ENCODE measurements at places on chromosomes 1 and 21. TPM values are rescaled to one million over a fixed set of nuclear protein-coding genes. Genes with fewer than 3 reads are reported as not detected.

GRCh38 chr1:160243767-160244166, 18.6 kb downstream of the DCAF8 start:
- DNase-seq = no peak
- H3K27ac ChIP-seq = no peak overlapping the region
- H3K36me3 ChIP-seq = no peaks in the 10 kb centered on the region

- H3K27me3 ChIP-seq = no peaks in the 10 kb centered on the region
- no peak overlapping the region for H3K4me3 ChIP-seq
- no peak for DNase-seq
- H3K27ac ChIP-seq = no peak overlapping the region
- H3K36me3 ChIP-seq = no peaks in the 10 kb centered on the region
Measured at GRCh38 chr1:16204216-16204615, 8.2 kb downstream of the ARHGEF19 start.

DNA sequence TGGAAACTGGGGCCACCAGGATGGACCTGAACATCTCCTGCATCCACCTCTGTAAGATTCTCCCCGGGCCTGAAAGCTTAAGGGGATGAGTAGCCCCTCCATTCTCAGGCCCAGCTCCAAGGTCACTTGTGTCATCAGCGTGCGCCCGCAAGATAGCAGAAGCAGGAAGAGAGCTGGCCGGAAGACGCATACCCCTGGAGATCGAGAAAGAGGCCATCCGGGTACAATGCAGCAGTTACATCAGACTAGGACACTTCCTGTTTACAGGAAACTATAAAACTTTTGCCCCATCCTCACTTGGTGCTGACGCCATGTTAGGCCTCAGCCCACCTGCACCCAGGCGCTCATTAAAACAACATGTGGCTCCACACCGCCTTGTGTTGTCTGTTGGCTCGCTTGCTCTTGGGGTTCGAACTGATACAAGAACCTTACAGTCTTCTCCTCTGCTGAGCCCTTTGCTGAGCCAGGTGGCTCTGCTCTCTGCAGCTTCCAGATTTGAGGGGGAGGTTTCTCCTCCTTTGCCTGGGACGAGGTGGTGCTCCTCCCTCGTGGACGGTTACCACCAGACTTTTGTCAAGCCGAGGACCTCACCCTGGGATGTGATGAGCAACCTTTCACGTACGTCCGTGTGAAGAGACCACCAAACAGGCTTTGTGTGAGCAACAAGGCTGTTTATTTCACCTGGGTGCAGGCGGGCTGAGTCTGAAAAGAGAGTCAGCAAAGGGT, 277.5 kb upstream of the C1orf174 start:
- H3K4me1 ChIP-seq = no peaks in the 10 kb centered on the region
- H3K27me3 ChIP-seq = no peaks in the 10 kb centered on the region
- no peak overlapping the region for H3K4me3 ChIP-seq
- no peak overlapping the region for H3K27ac ChIP-seq
- DNase-seq = no peak

TSHB gene
- not detected for total RNA-seq

- no peaks in the 10 kb centered on the region for H3K36me3 ChIP-seq
- no peak overlapping the region for H3K4me3 ChIP-seq
- DNase-seq = peak; percentile 53
- no peaks in the 10 kb centered on the region for H3K4me1 ChIP-seq
Measured at GRCh38 chr21:41957991-41958766, 4.4 kb upstream of the C2CD2 start.

S100B gene
- total RNA-seq = 755 TPM

DNA sequence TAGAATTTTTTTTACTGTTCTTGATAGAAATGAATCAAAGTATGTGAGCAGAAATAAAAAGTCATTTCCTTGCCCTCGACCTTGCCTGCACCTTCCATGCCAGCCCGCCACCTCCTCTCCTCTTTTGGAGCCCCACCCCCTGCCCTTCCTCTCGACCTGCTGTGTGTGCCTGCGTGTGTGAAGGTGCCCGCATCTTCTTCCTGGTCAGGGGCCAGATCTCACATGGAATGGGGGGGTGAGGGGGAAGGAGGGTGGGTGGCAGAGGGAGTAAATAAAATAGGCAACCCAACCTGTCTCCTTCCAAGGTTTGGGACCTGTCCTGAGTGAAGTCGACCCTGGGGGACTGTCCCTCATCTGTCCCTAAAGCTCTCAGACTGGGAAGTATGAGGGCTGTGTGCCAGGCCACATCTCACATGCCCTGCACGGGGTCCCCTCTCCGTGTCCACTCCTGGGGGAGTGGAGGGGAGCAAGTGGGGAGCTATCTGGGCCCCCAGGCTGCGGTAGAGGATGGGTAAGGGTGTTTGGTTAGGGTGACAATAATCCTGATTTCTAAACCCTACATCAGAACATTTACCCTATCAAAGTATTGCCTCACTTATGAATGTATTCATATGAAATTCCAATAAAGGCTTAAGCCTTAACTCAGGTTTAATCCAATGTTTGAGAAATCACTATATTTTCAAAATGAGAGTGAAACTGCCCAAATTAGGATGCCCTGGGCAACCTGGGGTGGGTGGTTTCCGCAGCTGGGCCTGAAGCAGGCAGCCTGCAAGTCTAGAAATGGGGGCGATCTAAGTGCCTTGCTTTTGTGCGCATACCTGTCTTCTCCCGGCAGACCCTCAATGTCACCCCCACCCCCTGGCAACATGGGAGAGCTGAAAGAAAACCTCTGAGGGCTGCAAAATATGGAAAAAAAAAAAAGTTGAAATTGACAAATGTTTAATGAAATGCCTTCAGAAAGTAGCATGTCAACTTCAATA, 15.4 kb downstream of the AMPD2 start:
- H3K36me3 ChIP-seq = peaks cover 22% of the 10 kb centered on the region
- no peaks in the 10 kb centered on the region for H3K27me3 ChIP-seq
- H3K4me1 ChIP-seq = no peaks in the 10 kb centered on the region
- no peak for DNase-seq

GRCh38 chr21:41681348-41681801, 85.5 kb downstream of the RIPK4 start:
- H3K27ac ChIP-seq = no peak overlapping the region
- H3K36me3 ChIP-seq = no peaks in the 10 kb centered on the region

DNA sequence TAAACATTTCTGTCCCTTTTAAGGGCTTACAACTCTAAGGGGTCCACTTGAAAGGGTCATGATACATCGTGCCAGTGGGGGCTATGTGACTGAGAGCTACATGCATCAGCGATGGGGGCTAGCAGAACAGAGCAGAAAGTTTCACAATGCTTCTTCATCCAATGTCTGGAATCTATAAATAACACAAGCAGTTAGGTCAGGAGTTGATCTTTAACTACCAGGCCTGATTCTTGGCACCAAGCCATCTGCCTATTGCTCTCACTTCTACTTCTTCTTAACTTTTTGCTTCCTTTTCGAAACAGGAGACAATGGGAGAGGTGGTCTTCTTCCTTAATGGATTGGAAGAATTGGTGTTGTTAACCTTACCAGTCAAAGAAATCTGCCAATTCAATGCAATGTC, 410.0 kb downstream of the TGFB2 start:
- H3K4me3 ChIP-seq = no peak overlapping the region
- no peaks in the 10 kb centered on the region for H3K4me1 ChIP-seq
- no peak overlapping the region for H3K27ac ChIP-seq
- DNase-seq = no peak
- H3K36me3 ChIP-seq = no peaks in the 10 kb centered on the region

GRCh38 chr1:231382426-231382825, 39.7 kb downstream of the EGLN1 start:
- no peaks in the 10 kb centered on the region for H3K4me1 ChIP-seq
- DNase-seq = no peak
- no peak overlapping the region for H3K4me3 ChIP-seq
- no peak overlapping the region for H3K27ac ChIP-seq
- no peaks in the 10 kb centered on the region for H3K27me3 ChIP-seq
- no peaks in the 10 kb centered on the region for H3K36me3 ChIP-seq

DNA sequence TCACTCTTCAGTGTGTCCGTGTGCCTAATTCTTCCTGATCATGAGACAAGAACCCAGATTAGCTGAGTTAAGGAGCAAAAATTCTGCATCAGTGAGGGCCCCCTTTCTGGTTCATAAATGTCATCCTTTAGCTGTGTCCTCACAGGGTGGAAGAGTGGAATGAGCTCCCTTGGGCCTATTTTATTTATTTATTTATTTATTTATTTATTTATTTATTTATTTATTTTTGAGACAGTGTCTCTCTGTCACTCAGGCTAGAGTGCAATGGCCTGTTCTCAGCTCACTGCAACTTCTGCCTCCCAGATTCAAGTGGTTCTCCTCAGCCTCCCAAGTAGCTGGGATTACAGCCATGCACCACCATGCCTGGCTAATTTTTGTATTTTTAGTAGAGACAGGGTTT, 131.7 kb downstream of the PATJ start:
- no peak overlapping the region for H3K27ac ChIP-seq
- no peaks in the 10 kb centered on the region for H3K4me1 ChIP-seq
- no peaks in the 10 kb centered on the region for H3K27me3 ChIP-seq
- H3K36me3 ChIP-seq = no peaks in the 10 kb centered on the region

DNA sequence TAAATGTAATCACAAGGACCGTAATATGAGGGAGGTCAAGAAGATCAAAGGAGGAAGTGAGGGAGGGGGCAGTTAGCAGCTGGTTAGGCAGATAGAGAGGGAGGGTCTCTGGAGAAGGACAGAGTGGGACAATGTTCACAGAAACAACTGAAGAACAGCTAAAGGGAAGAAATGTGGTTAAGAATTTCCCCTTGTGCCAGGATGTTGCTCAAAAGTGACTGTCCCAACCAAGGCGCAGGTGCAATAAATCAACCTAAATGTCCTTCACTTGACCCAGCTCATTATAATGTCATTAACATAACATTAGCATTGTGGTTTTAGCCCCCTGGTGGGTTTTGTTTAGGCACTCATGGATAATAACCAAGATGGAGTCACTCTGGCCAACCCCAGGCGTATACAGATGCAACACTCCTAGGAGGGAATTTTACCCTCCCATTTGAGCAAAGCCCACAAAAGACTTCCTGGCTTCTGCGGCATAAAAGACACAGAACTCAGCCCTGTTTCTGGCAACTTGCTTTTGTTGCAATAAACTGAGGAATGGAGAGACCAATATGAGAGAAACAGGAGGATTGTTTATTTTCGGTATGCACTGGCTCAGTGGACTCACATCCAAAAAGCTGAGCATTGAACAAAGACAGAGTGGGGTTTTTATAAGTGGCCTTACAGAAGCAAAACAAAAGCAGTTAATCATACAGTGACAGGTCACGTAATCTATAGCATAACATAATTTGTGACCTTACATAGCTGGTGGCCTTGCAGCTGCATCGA, 7.3 kb upstream of the CA6 start:
- DNase-seq = no peak
- H3K27ac ChIP-seq = peak overlapping the region; percentile 89
- no peaks in the 10 kb centered on the region for H3K4me1 ChIP-seq
- no peak overlapping the region for H3K4me3 ChIP-seq
- no peaks in the 10 kb centered on the region for H3K36me3 ChIP-seq
- no peaks in the 10 kb centered on the region for H3K27me3 ChIP-seq

- H3K27ac ChIP-seq = no peak overlapping the region
- no peak overlapping the region for H3K4me3 ChIP-seq
- DNase-seq = no peak
- H3K4me1 ChIP-seq = no peaks in the 10 kb centered on the region
- no peaks in the 10 kb centered on the region for H3K36me3 ChIP-seq
- H3K27me3 ChIP-seq = no peaks in the 10 kb centered on the region
Measured at GRCh38 chr1:221937155-221937953, 195.5 kb upstream of the DUSP10 start.

- H3K27me3 ChIP-seq = no peaks in the 10 kb centered on the region
- no peaks in the 10 kb centered on the region for H3K36me3 ChIP-seq
- DNase-seq = peak; percentile 74
- no peak overlapping the region for H3K27ac ChIP-seq
- no peak overlapping the region for H3K4me3 ChIP-seq
- no peaks in the 10 kb centered on the region for H3K4me1 ChIP-seq
Measured at GRCh38 chr21:42818328-42818749, 61.0 kb downstream of the WDR4 start.

GRCh38 chr1:171422511-171422910, 62.8 kb upstream of the PRRC2C start:
- H3K4me1 ChIP-seq = no peaks in the 10 kb centered on the region
- H3K4me3 ChIP-seq = no peak overlapping the region
- H3K27me3 ChIP-seq = no peaks in the 10 kb centered on the region
- no peaks in the 10 kb centered on the region for H3K36me3 ChIP-seq
- DNase-seq = no peak

DNA sequence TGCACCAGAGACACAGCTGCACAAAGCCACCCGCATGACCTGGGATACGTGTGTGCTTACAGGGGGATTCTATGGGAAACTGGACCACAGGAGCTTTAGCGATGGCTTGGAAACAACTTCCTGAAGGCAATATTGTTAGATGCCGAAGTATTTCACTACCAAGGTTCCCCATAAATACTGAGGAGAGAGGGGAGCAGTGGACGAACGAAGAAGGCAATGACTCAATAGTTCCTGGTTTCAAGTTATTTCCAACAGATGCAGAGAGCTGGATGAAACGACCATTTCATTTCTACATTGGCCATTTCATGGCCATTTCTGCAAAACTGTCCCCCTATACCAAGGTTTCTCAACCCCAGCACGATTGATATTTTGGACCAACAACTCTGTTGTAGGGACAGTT, 61.3 kb downstream of the CD34 start:
- DNase-seq = no peak
- H3K4me1 ChIP-seq = no peaks in the 10 kb centered on the region
- H3K36me3 ChIP-seq = no peaks in the 10 kb centered on the region
- H3K27me3 ChIP-seq = no peaks in the 10 kb centered on the region
- no peak overlapping the region for H3K27ac ChIP-seq
- H3K4me3 ChIP-seq = no peak overlapping the region

DNA sequence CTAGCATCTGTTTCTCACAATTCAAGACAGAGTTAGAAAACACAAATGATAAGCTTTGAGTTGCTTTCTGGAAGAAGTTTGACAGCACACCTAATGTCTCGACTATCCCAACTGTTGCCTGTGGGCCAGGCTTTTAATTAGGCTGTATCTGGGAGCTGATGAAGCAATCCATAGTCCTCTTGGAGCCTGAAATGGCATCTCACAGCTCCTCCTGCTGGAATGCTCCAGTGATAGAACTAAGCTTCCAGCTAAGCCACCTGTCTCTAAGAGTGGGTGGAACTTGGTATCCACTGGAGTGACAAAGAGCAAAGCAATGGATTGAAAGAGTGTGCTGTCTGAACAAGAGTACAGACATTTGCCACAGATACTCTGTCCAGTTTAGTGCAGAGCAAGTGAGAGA, 605.3 kb upstream of the NR5A2 start:
- H3K4me1 ChIP-seq = no peaks in the 10 kb centered on the region
- DNase-seq = no peak
- no peaks in the 10 kb centered on the region for H3K27me3 ChIP-seq
- no peaks in the 10 kb centered on the region for H3K36me3 ChIP-seq
- H3K27ac ChIP-seq = no peak overlapping the region

DNA sequence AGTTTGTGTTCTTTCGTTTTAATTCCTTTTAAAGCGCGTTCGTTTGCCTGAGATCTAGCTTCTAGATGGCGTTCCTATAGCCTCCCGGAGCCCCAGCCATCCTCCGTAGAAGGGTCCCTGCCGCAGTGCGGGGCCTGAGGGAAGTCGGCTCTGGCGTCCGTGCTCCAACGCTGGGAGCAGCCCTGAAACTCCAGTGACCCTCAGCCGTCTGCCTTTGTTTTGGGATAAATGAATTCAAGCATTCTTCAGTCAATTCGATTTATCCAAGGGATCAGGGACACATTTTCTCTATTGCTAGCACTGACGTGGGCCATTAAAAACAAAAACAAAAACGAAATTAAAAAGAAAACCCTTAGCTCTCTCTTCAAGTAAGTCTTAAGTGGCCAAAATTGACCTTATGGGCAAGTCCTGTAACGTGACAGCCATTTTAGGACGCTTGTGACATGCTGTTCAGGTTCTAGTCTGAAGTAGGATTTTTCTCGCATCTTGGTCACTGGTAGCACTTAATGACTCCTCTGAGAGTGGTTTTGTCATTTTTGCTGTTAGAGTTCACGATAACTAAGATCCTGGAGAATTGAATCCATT, 742 bp upstream of the HSPA13 start:
- no peak for DNase-seq
- H3K4me3 ChIP-seq = peak overlapping the region; percentile 92
- peaks cover under 1% of the 10 kb centered on the region for H3K36me3 ChIP-seq
- peaks cover 16% of the 10 kb centered on the region for H3K4me1 ChIP-seq
- no peaks in the 10 kb centered on the region for H3K27me3 ChIP-seq

All from tibial nerve (tissue), 4 donors.